Hair follicle dermal papilla cell (primary cell): ENCODE measurements at places on chromosomes 2 and 18. TPM values are rescaled to one million over a fixed set of nuclear protein-coding genes. Genes with fewer than 3 reads are reported as not detected.

Gene SPDYA
- 0.24 and 0.97 TPM in 2 replicates for total RNA-seq

Gene SP140L
- 14.8 and 20.2 TPM in 2 replicates for total RNA-seq

Gene LIMS4
- total RNA-seq: 0.65 TPM in 1 of 2 replicates, not detected in the other

Gene MALT1
- total RNA-seq: 86.1 and 129 TPM in 2 replicates

Gene GKN2
- total RNA-seq: not detected in 2 replicates

Gene TUBA3E
- not detected in 2 replicates for total RNA-seq

Gene C2orf80
- not detected in 2 replicates for total RNA-seq

Gene CD207
- total RNA-seq: not detected in 2 replicates

Gene SRD5A2
- 2.9 and 11.4 TPM in 2 replicates for total RNA-seq

Gene AFF3
- total RNA-seq: 4.0 and 11.2 TPM in 2 replicates

Gene THSD7B
- total RNA-seq: under 0.01 TPM in 1 of 2 replicates, not detected in the other

Gene ADD2
- total RNA-seq: 0.32 TPM in 1 of 2 replicates, not detected in the other

Gene GCG
- not detected in 2 replicates for total RNA-seq

Gene NPC1
- 60.1 and 60.4 TPM in 2 replicates for total RNA-seq

Gene GAL3ST2
- total RNA-seq: not detected in 2 replicates

Gene MYO1B
- total RNA-seq: 274 and 293 TPM in 2 replicates

Gene ICOS
- not detected in 2 replicates for total RNA-seq
